NCI-H526 treated with DMSO at 0.1 percent for 48 hours (cell line): ENCODE measurements at places on chromosomes 12 and 14.

- DNase-seq, result no peak
Measured at GRCh38 chr12:71164568-71165197, 6.9 kb upstream of the TSPAN8 start.

GRCh38 chr14:26913786-26914185 is 316.0 kb upstream of the NOVA1 start:
- DNase-seq, result no peak

DNA sequence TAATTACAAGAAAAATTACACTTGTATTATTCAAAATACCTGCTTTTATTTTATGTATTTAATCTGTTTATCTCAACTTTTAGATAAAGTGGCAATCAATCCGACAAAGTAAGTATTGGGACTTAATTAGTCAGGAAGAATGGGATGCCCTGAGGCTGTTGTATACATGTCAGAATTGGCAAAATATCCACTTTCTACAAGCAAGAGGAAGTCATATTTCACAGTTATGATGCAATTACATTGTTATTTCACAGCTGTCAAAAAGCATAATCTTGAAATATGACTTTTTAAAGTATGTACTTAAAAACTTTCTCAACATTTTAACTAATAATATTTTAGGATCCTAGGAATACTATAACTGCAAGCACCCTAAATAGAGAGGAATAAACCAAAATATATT is 357.1 kb upstream of the MGAT4C start:
- DNase-seq, result no peak

- DNase-seq, result no peak
Measured at GRCh38 chr12:128305336-128305892, 38.4 kb downstream of the TMEM132C start.

DNA sequence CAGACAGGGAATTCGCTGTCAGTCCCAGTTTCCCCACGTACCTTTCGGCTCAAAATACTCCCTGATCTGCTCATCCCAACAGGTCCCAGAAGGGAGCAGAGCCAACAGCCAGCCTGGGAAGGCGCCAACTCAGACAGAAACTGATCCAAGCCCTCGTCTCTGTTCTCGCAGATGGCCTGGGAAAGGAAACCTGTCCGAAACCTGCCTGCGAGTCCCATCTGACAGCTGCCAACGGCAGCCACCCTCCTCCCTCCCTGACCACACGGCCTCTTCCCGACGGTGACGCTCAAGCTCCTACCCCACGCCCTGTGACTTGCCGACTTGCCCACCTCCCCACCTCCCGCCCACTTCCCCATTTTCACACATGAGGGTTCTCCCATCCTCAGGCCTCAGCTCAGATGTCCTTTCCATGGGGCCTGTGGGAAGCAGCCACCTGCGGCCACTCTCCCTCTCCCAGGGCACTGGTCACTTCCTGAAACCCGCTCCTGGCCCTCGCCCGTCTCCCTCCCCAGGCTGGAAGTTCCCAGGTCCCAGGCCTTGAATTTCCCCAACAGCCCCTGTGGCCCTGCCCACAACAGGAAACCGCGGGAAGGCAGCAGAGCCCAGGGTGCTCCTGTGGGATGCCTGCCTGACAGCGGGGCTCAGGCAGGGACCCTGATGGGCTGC is 60.9 kb upstream of the FBRSL1 start:
- DNase-seq, result no peak

GRCh38 chr12:53097564-53098353 is at the start of gene IGFBP6:
TSS of gene IGFBP6 (plus strand) at chr12:53097667. CDS start at chr12:53097718, 51 bp downstream.
- DNase-seq, result no peak

- no peak for DNase-seq
Measured at GRCh38 chr12:49678711-49679110, 28.5 kb downstream of the FMNL3 start.

DNA sequence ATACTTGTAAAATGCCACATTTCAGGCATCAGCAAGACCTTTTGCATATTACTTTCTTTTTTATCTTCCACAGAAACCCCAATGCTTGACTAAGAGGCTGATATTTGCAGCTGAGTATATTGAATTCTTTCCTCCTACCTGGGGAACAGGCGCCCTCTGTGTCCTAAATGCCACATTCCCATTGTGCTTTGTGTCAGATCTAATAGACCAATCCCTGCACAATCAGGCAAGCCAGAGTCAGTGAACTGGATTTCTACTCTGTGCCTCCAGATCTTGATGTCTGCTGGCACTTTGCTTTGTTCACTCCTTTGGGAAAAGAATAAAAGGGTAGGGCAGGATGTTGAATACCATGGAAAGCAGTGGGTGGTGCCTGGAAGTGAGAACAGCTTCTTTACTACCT is 22.4 kb upstream of the TAS2R42 start:
- DNase-seq, result peak; percentile 4

DNA sequence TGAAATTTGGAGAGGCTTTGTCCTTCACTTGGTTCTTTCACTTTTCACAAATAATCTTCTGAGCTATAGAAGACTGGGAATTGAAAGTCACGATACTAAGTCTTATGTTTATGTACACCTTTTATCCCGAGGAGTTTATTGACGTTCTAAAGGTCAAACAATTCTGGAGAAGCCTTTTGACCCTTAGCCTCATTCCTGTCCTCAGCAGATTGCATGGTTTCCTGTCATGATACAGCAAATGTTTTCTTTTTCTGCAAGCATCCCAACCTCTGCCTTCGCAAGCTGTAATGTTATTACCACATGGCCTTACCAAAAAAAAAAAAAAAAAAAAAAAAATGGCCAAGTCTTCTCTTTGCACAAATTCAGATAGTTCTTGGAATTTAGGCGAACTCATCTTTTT is 411.7 kb upstream of the FLRT2 start:
- DNase-seq, result no peak

DNA sequence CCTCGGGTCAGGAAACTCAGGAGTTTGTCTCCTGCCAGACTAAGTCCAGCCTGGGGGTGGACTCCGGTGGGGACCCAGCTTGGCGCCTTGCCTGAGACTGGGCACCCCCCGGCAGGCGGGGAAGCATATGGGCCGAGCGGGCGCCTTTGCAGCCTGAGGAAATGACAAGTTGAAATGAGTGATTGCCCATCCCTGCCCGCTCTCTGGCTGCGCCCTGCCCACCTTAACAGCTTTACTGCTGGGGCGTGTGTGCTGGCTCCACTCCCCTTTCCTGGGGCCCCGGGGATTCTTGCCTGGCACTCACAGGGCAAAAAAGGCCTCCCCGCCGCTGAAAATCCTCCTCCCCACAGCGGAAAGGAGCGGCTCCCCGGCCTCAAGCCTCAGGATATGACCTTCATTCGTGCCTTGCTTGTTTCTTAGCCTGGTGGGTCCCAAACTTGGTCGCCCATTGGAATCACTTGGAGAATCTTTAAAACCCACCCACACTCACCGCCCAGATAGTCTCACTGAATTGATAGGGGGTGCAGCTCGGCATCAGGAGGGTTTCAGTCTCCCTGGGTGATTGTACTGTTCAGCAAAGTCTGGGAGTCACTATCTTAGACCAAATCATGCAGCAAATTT is 1.5 kb downstream of the RFLNA start:
- no peak for DNase-seq

- no peak for DNase-seq
Measured at GRCh38 chr12:109596418-109597244, 23.0 kb downstream of the MVK start.

DNA sequence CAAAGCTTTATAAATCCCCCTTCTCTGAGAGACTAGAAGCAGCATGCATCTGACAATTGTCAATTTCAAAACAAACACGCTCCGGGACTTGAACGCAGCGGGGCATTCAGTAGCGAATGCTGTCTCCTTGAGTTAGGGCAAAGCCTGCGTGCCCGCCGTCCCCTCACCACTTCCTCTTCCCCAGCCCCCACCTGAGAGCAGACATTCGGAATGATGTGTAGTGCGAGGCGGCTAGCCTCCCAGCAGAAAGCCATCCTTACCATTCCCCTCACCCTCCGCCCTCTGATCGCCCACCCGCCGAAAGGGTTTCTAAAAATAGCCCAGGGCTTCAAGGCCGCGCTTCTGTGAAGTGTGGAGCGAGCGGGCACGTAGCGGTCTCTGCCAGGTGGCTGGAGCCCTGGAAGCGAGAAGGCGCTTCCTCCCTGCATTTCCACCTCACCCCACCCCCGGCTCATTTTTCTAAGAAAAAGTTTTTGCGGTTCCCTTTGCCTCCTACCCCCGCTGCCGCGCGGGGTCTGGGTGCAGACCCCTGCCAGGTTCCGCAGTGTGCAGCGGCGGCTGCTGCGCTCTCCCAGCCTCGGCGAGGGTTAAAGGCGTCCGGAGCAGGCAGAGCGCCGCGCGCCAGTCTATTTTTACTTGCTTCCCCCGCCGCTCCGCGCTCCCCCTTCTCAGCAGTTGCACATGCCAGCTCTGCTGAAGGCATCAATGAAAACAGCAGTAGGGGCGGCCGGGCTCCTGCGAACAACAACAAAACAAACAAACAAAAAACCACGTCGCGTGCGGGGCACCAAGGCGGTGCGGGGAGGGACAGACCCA is 2.2 kb downstream of the PRMT8 start:
- DNase-seq, result peak; percentile 19

- DNase-seq, result no peak
Measured at GRCh38 chr12:41709012-41709411, 435.7 kb downstream of the GXYLT1 start.

- DNase-seq, result no peak
Measured at GRCh38 chr14:70894868-70895267, 12.4 kb upstream of the PCNX1 start.

- no peak for DNase-seq
Measured at GRCh38 chr12:22325218-22325617, 9.3 kb downstream of the ST8SIA1 start.

DNA sequence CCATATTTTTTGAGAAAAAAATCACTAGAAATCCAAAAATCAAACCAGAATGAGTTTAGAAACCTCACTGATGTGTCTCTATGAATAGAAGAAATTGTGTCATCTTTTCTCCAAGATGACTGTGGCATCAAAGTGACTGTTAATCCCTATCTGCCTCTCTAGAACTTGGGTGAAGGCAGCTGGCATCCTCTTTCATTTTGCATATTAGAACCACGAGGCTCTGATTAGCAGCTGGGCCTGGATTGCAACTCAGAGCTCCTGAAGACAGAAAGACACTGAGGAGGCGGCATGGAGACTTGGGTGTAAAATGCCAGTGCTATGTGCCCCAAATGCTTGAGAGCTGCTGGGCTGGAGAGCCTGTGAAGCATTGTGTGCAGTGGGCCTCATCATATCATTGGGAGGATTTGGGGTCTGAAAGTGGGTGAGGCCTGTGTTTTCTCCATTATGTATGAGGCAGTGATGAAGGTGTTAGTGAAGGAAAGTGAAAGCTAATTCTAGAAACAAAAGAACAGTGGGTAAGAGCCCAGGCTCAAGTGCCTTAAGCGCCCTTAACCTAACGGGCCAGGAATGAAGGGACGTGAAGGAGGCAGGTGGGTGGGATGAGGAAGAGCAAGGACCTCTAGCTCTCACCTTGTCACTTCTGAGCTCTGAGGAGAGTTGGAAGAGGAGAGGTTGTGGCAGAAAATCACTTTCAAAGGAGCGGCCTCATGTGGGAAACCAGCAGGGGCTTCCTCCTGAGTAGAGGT is 26.2 kb downstream of the NKX2-8 start:
- DNase-seq, result peak; percentile 8

GRCh38 chr12:75909714-75910656 is 121.6 kb downstream of the PHLDA1 start:
- no peak for DNase-seq

GRCh38 chr12:69873429-69873828 is 48.4 kb downstream of the MYRFL start:
- DNase-seq, result no peak

GRCh38 chr12:94819011-94819410 is 168.7 kb upstream of the TMCC3 start:
- no peak for DNase-seq

GRCh38 chr12:48021485-48022179 is 17.4 kb upstream of the COL2A1 start:
- no peak for DNase-seq

DNA sequence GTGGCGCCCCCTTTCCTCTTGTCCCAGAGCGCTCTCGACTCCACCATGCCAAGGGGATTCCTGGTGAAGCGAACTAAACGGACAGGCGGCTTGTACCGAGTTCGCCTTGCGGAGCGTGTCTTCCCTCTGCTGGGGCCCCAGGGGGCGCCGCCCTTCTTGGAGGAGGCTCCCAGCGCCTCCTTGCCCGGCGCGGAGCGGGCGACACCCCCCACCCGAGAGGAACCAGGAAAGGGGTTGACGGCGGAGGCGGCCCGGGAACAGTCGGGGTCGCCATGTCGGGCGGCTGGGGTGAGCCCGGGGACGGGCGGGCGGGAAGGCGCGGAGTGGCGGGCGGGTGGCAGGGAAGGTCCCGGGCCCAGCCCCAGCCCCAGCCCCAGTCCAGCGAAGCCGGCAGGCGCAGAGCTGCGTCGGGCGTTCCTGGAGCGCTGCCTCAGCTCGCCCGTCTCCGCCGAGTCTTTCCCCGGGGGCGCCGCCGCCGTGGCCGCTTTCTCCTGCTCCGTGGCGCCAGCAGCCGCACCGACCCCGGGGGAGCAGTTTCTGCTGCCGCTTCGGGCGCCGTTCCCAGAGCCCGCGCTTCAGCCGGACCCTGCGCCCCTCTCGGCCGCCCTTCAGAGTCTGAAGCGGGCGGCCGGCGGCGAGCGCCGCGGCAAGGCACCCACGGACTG is 376 bp downstream of the INSM2 start:
- DNase-seq, result peak; percentile 29

DNA sequence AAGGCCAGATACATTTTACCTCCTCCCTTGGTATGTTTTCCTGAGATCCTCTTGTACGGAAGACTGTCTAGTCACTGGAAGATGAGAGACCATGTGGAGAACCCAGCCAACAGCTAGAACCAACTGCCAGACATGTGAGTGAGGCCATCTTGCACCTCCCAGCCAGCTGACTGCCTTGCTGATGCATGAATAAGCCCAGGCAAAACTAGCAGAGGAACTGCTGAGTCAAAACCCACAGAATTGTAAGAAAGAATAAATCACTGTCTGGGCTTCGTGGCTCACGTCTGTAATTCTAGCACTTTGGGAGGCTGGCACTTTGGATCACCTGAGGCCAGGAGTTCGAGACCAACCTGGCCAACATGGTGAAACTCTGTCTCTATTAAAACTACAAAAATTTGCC is 160.0 kb downstream of the TPH2 start:
- DNase-seq, result no peak
